Activated CD4-positive, alpha-beta T cell treated with anti-CD3 and anti-CD28 coated beads for 1 hour (primary cell): ENCODE measurements at places on chromosomes 1 and 21.

- no peak for DNase-seq
Observed at GRCh38 chr1:174652569-174653280, 205.0 kb downstream of the GPR52 start.

- DNase-seq: no peak
Observed at GRCh38 chr1:198919667-198920398, 281.0 kb downstream of the PTPRC start.

DNA sequence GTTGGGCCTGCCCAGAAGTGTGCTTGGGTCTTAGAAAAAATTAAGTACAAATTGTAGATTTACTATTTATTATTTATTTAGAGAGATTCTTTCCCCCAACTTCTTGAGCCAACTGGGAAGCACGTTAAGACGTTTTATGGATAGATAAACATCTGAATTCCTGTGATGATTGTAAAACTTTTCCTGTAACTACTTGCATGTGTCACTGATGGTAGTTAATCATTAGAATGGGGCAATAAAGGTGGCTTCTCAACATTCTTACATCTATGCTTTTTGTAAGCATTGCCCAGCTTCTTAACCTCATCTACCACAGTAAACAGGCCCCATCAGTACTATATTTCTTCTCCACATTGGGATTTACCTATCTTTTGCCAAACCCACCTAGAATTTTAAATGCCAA lies 559.8 kb downstream of the LMO4 start:
- no peak for DNase-seq

DNA sequence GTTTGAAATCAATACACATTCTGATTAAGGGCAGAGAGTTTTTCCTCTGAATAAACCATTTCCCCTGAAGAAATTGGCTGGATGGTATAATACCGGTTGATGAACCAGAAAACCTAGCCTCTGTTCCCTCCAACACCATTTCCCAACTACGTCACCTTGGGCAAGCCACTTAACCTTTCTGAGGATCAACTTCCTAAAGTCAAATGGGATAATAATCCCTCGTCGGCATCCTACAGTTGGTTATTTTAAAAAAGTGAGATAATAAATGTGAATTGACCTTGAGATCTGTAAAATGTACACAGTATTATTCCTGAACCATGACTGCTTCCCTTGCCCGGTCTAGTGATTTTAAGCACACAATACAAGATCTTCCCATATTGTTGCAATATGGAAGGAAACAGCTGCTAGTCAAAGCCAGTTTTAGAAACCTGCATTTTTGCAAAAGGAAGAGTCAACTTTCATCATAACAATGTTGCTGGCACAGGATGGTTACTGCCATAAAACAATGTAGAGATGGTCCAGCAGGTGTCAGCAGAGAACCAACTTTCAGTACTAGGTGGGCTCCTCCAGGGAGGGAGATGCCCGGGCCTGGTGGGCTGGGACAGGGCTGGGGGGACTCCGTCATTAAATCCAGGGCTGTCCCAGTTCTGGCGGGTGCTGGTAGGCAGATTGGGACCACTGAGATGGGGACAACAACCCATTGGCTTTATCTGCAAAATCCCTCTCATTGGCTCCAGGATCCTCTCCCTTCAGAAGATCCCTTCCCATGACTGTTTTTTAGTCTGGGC lies 5.2 kb upstream of the HLX start:
- DNase-seq: no peak

DNA sequence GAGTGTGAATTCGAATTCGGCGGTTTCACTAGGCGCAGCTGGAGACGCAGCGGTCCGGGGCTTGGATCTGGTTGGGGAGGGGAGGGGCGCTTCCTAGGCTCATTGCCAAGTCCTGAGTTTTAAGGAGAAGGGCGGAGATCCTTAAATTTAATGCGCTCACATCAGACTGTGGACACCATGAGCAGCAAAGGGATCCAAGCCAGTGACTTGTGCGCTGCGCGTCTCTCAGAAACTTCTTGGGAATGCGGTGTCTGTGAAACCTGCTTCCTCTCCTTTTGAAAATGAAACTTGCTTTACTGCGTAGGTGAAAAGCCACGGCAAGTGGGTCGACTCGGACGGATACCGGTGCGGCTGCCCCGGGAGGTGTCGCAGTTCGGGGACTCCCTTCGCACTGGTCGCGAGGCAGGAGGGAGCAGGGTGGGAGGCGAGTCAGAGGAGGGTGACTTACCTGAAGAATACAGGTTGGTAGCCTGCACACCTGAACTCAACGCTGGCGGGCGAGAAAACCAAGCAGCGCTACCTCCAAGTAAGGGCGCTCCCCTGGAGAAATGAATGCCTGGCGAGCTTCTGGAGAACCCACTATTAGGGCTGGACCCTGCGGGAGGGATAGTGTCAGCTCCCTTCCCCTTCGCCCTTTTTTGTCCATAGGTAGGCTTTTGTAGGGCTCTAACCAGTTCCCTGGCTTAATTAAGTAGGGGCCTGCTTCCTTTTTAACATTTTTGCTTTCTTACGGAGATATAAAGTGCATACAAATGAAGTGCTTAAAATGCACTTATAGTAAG lies 992 bp downstream of the TENT5C start:
- DNase-seq: peak; percentile 34

DNA sequence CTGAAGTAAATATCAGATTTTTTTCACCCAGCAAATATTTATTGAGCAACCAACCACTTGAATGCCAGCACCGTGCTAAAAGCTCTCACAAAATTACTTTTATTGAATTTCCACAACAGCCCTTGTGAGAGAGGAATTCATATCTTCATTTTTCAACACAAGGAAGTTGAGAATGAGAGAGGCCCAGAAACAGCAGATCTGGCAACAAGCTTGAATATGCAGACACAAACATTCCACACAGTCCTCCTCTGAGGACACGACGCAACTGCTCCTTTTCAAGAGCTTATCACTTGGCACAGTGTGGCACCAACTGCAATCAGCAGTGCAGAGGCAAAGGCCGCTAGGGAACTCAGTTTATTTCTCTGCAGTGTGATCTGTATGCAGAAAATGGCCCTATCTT lies 32.2 kb upstream of the IFNAR2 start:
- DNase-seq: no peak

DNA sequence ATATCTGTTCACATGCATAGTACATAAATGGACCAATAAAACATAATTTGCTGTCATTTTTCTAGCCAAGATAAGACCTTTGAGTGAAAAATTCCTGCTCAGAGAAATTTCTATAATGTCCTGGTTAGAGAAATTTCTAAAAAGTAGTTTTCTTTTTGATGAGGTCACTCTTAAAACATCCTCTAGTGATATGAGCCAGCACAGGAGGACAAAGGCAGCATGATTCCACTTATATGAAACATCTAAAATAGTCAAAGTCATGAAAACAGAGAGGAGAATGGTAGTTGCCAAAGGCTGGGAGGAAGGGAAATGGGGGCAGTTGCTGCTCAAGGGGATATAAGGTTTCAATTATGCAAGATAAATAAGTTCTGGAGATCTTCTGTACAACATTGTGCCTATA lies 239.4 kb downstream of the BACH1 start:
- DNase-seq: no peak

DNA sequence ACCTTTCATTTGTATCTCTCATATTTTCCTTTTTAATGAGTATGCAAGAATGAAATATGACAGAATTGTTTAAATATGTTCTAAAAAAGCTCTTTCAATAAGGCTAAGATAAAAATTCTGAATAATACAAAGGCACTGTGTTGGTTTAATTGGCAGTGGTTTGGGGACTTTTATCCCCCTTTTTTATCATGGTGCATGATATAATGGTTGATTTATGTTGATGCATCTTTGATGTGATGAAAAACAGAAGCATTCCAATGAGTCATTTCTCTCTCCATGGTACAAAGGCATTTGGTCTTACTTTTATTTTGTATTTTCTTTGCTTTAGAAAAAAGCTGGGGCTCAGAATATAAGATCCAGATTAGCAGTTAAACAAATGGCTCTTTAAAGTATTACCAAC lies 127.2 kb upstream of the GREM2 start:
- DNase-seq: no peak

- DNase-seq: no peak
Observed at GRCh38 chr1:181981821-181982220, 79.7 kb downstream of the ZNF648 start.

DNA sequence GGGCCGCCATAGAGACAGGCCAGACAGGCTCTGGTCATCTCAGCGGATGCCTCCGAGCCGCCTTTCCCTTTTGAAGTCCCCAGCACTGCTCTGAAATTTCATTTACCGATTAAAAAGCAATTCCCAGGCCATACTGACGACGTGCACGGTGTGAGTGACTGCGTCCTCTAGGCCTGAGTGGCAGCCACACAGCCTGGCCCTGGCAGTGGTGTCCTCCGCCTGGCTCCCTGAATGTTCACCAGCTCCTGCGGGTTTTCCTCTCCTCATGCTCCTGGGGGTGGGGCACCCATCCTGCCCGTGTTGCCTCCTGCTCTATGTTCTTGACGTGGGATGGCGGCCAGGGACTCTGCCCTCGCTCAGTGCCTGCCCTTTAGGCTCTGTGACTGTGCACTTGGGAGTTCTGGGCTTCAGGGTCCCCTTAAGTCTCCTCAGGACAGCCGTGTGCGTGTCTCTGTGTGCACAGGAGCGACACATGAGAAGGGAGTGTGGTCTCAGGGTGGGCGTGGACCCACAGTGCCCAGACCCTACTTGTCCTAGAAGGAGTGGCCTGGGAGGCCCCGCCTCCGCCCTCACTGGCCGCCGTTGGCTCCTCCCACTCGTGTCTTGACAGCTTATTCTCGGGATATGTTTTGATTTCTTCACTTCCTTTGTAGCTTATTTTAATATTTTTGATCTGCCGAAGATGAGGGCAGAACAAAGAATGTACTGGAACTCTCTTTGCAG lies 3.6 kb downstream of the SKI start:
- peak; percentile 63 for DNase-seq

DNA sequence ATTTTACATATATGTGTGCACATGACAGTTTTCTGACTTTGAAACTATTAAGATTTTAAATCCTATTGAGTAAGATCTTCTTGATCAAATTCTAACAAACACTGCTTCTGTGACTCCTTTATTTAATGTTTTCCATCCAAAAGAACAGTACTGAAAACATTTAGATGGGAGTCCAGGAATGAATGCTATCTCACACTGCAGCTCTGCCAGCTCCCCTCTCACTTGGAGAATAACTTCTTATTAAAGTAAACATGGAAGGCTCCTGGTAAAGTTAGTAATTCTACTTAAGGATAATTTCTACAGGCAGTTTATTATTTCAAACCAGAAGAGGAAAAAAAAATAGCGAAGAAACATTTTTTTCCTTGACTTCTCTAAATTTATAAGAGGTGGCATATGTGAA lies 349.1 kb downstream of the DPYD start:
- DNase-seq: no peak

GRCh38 chr1:184971522-184972265 lies 2.6 kb downstream of the NIBAN1 start:
- DNase-seq: no peak
